ENCODE measurements at places on chromosomes 2 and 18.

GRCh38 chr2:139170406-139170805 is 390.2 kb upstream of the NXPH2 start:
- no peak for DNase-seq

DNA sequence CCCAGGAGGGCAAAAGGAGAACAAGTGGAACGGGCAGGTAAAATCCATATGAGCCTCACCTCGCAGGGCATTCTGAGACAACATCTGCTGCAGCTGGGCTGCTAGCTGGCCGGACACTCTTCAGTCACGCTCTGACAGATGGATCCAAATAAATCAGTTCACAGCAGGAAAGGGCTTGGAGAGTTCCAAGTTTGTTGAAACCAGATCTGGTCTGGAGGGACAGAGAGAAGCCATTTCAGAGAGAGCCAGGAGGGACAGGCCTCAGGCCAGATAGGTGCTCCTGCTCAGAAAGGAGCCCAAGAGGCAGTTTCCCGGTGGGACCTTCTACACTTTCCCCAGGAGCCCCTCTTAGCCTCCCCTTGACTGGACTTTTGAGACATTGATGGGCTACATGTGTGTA is 28.2 kb upstream of the TNP1 start:
- no peak for DNase-seq

DNA sequence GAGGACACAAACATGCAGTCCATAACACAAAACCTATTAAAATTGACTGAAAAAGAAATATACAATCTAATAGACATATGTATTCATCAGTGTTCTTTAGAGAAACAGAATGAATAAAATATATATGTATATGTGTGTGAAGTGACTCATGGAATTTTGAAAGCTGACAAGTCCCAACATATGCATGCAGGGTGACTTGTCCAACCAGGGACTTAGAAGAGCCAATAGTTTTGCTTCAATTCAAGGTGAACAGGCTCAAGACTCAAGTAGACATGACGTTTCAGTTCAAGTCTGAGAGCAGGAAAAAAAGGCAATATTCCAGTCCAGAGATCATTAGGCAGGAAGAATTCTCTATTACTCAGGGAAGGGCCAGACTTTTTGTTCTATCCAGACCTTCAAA is 271.2 kb upstream of the SETBP1 start:
- DNase-seq: no peak

DNA sequence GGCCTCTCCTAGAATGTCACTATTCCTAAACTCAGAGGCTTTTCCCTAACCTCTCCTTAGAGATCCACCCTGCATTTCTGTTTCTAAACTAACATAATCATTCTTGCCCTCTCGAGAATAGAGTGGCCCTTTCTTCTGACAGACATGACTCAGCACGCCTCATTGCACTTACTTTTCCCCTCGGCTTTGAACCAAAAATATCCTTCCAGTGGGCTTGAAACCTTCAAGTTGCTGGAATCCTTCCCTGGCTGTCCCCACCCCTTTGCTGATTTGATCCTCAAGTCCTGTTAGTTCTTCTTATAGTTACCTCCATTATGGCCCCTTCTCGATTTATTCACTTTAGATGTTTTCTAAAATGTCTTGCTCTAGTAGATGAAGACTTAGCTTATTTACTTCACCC is 158.0 kb downstream of the LTBP1 start:
- no peak for DNase-seq

- no peak for DNase-seq
Observed at GRCh38 chr18:49959176-49959575, 145.8 kb upstream of the ACAA2 start.

Measured in CMK (cell line).